Esophagus squamous epithelium (tissue), 5 donors: ENCODE measurements at places on chromosomes 11 and 22. TPM values are rescaled to one million over a fixed set of nuclear protein-coding genes. Genes with fewer than 3 reads are reported as not detected.

DNA sequence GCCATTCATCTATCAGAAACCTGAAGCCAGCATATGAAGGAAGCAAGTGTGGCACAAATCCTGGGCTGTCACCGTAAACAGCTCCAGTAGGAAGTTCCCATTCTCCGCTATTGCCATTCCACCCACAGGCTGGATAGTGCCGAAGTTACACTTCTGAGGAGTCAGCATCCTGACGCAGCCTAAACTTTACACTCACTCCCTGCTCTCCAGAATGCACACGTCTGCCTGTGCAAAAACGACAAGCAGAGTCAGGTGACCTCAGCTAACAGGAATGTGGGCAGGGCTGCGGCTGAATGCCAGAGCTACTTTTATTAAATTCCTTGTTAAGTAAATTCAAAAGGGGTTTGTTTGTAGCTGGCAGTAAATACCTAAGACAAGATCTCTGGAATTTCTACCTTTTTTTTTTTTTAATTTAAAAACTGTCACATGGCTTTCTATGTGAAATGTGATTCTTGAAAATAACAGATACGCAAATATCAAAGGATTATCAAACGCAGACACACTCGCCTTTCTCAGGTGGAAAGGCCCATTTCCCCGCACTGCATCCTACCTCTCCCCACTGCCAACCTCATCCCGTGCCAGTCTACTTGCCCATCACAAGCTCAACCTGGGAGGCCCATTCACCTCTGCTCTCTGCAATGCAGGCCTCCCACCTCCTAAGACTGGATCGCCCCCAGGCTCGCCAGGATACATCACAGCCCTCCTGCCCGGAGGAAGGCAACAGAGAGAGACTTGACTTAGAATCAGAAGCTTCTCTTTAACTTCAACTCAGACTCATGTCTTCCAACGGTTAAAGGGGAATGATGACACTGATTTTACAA, 33.5 kb downstream of the NFRKB start:
- no peak for DNase-seq

DNA sequence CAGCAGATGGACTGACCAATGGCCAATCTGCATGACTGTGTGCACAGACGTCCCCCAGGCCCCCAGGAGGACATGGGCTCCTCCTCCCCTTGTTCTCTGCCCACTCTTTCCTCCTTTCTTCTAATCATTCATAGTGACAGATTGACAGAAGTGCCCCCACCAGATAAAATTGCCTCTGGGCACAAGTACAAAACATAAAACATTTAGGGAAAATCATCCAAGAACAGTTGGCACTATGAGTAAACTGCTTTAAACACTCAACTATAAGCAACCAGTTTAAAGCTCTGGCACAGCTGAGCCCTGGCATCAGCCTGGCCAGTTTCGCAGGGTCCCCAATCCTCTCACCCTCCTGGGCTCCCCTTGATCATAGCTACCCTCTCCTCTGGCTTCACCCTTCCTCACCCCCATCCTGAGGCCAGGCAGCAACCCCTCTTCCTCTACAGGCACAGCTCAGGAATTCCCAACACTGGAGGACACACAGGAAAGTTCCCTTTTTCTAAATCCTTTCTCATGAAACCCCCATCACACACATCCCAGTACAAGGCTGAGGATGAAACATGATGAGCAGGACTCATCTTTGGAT, 232.9 kb downstream of the BUD13 start:
- DNase-seq = no peak

- DNase-seq = no peak
These were observed 1.3 kb downstream of the CBL start for GRCh38 chr11:119207415-119207960.

GRCh38 chr11:72512956-72513355, 78.6 kb upstream of the CLPB start:
- no peak for DNase-seq

GRCh38 chr11:117646411-117646810, 150.6 kb downstream of the DSCAML1 start:
- no peak for DNase-seq

GRCh38 chr11:123570939-123571580, 83.4 kb downstream of the SCN3B start:
- no peak for DNase-seq

- DNase-seq = no peak
These were observed 215.1 kb downstream of the TMEM135 start for GRCh38 chr11:87252869-87253268.

- DNase-seq = no peak
These were observed 976.1 kb downstream of the TBC1D22A start for GRCh38 chr22:47738472-47739013.

Gene HPS4
- total RNA-seq = 28.5 TPM

Gene PPFIA1
- 32.2 TPM for total RNA-seq

Gene OR8D1
- not detected for total RNA-seq

Gene C11orf91
- not detected for total RNA-seq
